HT-29 (cell line): ENCODE measurements at places on chromosomes 4 and X.

- no peak for DNase-seq
These were observed 234.8 kb downstream of the COL25A1 start for GRCh38 chr4:109067508-109068235.

DNA sequence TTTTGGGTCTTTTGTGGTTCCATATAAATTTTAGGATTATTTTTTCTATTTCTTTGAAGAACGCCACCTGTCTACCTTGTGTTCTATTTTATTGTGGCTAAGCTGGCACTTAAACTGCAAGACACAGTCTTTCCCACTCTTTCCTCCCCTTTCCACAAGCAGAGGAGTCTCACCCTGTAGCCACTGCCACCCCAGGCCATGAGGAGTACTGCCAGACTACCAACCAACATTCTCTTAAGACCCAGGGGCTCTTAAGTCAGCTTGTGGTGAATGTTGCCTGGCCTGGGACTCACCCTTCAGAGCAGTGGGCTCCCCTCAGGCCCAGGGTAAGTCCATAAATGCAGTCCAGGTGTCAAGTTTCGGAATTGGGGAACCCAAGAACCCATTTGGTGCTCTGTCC is 58.0 kb upstream of the FMR1 start:
- peak; percentile 19 for DNase-seq

- DNase-seq = no peak
These were observed 34.0 kb upstream of the BMP15 start for GRCh38 chrX:50876551-50876950.

DNA sequence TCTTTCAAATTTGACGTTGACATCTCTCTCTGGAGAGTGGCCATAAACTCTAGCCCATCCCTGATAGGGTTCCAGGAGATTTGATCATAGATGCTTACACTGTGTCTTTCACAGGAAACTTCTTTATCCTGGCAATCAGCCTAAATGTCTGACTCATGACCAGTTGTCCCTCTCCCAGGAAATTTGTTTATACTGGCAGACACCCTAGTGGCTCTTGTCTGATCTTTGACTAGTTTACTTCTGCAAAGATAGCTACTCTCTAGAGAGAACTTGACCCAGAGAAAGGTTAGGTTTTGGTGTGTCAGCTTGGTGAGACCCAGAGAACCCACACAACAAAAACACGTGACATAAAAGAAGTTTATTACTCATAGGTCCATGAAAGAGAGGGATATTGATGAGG is 509.8 kb downstream of the CENPC start:
- DNase-seq = peak; percentile 51

DNA sequence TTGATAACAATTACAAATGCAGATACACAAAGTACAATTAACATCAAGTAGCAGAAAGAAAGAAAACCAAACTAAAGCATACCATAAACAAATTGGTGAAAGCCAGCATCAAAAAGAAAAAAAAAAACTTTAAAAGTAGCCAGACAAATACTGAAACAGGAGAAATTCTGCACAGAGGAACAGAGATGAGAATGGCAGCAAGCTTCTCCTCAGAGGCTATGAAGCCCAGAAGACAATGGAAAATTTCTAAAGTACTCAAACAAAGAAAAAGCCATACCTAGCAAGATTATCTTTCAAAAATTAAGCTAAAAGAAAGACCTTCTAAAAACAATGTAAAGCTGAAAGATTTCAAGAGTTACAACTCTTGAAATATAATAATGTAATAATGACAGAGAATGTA is 471.3 kb downstream of the SPOCK3 start:
- no peak for DNase-seq

DNA sequence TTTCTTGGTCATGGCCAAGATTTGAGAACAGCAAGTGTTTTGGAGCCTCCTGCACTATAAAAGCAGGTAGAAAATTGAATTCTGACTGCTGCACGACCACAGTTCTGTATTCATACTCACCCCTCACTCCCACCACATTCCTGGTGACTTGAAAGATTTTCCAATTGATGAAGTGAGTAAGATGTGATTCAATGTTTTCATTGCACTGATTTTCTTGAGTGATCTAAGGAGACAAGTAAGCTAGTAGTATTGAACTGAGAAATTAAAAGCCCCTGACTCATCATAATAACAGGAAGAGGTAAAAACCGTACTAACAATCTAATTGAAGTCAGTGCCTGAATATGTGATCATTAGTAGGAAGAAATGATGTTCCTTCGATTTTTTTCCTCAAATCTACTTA is 6.1 kb upstream of the SEC24D start:
- no peak for DNase-seq

DNA sequence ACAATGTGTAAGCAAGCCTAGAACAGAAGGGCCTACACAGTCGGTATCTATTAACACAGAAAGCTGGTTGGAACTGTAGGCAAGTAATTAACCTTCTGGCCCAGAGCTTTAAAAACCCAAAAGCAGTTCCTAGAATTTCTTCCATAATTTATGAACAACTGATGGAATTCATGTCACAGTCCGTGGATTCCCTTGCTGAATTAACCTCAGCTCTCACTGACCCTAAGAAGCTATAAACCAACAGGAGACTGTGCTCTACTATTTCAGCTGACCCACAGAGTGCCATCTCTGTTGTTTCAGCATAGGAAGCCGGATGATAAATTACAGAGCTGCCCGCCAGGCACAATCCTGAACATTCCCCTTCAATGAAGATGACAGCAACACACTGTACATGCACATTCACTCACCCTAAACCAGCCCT is 157.3 kb downstream of the PRDM5 start:
- no peak for DNase-seq
